ENCODE measurements at places on chromosomes 12 and 14. TPM values are rescaled to one million over a fixed set of nuclear protein-coding genes. Genes with fewer than 3 reads are reported as not detected.

Gene IGF1
- 3.4 TPM for polyA plus RNA-seq

Gene FOXN4
- polyA plus RNA-seq, result 2.7 TPM

Gene ZBTB42
- 5.4 TPM for polyA plus RNA-seq

Gene STON2
- 68.3 TPM for polyA plus RNA-seq

Gene PLXNC1
- 7.1 TPM for polyA plus RNA-seq

Gene AHNAK2
- 2.6 TPM for polyA plus RNA-seq

Gene ACSM4
- polyA plus RNA-seq, result not detected

Gene CIROP
- polyA plus RNA-seq, result 0.18 TPM

Gene RPGRIP1
- polyA plus RNA-seq, result 0.64 TPM

Gene SRRM4
- 0.03 TPM for polyA plus RNA-seq

Gene AMHR2
- 0.27 TPM for polyA plus RNA-seq

Gene YBX3
- polyA plus RNA-seq, result 279 TPM

Gene CFAP251
- polyA plus RNA-seq, result 16.1 TPM

Gene BEGAIN
- polyA plus RNA-seq, result 2.3 TPM

Gene SPSB2
- 16.8 TPM for polyA plus RNA-seq

Gene MGAT4C
- polyA plus RNA-seq, result 2.2 TPM

Gene SERPINA5
- 9.4 TPM for polyA plus RNA-seq

Data from renal pelvis (tissue), 12 donors.